ENCODE measurements at places on chromosomes 1 and 21.

DNA sequence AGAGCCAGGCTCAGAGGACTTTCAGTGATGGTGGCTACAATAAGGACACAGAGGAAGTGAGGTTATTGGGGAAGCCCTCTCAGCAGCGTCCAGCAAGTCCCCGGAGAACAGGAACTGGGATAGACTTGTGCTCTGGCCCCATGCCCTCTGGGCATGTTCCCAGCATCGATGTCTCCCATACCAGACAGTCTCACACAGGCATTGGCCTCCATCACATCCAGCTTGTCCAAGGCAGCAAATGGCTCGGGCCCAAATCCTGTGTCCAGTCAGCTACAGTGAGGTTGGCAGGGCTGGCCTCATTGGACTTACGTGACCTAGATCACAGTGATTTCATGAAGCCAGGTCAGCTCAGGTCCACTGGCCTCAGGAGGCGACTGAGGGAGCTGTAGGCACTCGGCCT is 19.6 kb upstream of the TMEM54 start:
- no peak for DNase-seq

GRCh38 chr1:46458190-46458589 is 31.4 kb upstream of the DMBX1 start:
- DNase-seq: no peak

GRCh38 chr1:100147875-100148274 is 14.9 kb downstream of the TRMT13 start:
- DNase-seq: no peak

- no peak for DNase-seq
These were observed 139.5 kb downstream of the ZNF326 start for GRCh38 chr1:90134175-90134955.

GRCh38 chr21:46459356-46460112 is 843 bp downstream of the DIP2A start:
- peak; percentile 82 for DNase-seq

GRCh38 chr1:146035048-146035423 is 13.5 kb upstream of the HJV start:
- no peak for DNase-seq

GRCh38 chr1:31434101-31434871 is 21.3 kb downstream of the SERINC2 start:
- no peak for DNase-seq

DNA sequence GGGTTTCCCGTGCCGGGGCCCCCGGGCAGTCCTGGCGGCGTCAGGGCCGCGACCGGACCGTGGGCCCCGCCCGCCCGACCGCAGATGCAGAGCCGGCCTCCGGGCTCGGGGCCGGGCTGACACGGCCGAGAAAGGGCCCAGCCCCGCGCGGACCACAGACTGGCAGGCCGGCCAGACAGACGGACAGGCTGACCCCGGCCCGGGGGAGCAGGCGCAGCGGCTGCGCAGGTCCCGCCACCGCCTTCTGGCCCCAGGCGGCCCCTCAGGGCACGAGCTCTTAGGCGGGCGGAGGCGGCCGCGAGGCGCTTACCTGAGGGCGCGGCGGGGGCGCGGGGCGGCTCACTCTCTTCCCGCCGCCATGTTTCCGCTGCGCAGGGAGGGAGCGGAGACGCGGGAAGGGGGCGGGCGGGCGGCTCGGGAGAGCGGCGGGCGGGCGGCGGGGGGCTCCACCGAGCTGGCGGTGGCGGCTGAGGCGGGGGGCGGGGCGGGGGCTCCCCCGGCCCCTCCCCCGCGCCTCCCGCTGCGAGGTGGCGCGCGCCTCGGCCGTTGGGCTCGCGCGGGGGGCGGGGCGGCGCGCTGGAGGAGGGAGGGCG is at the start of gene SCMH1:
Gene SCMH1 (minus strand): TSS at position 558 of the 593 bp plus-strand sequence. CDS start 56,173 bp downstream, outside the sequence.
- no peak for DNase-seq

- DNase-seq: no peak
These were observed 3.9 kb upstream of the TMPRSS2 start for GRCh38 chr21:41511858-41512257.

GRCh38 chr1:62377043-62377562 is 57.9 kb upstream of the KANK4 start:
- DNase-seq: no peak

DNA sequence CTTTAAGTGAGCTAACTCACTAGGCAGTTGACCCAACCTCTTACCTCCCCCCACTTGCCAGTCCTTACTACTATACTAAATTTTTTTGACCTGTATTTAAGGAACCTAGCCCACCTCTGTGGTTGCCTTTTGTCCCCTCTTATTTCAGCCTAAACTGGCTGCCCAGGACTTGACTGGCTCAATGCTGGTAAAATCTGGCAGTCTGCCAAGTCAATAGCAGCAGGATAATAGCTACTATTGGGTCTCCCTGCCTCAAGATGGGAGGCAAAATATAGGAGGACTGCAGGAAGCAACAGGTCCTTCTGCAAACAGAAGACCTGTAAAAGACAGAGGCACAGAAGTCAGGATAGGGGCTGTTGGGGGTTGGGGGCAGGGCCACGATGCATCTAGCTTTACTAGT is 144.2 kb upstream of the POGK start:
- DNase-seq: no peak

DNA sequence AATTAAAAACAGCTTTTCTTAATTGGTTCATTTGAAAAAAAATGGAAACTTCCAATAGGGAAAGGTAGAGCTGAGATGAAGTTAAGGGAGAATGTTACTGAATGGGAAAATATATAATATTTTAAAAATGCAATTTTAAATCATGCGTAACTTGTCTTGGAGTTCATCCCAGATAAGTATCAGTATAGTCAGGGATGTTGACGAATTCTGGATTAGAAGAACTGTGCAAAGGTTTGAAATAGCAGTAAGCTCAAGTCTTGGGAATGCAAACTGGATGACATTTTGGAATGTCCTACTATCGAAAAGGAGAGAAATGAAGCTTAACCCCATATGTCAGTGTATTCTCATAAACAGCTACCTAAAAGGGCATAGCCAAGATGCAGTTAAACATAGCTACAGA is 4.0 kb upstream of the ST6GALNAC3 start:
- no peak for DNase-seq

DNA sequence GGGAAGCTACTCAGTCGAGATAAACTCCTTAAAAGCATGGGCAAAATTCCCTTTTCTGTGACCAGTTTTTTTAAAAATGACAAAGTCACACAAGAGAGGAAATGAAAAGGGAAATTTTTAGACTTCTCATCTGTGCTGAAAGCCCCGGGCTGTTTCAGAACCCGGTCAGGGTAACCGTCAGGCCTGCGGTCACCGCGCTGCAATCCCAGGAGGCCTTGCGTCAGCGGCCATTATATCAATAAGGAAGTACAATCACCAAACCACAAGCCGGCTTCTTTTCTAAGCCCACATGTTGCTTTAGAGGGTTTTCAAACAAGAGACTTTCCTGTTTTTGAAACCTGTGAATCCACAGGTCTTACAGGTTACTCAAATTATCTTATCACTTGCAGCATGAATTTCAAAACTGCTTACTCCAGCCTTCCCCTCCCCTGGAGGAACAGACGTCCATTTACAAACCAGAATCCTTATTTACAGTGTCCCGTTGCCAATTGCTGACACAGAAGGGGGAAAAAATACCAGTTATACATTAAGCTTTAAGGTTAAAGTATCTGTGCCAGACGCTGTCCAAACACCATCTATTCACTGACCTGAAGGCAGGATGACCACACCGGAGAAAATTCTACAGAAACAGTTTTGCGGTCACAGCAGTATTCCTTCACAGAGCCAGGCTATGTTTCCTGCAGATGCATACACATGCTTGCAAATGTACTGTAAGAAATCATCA is 165.3 kb downstream of the TOMM20 start:
- DNase-seq: peak; percentile 86

DNA sequence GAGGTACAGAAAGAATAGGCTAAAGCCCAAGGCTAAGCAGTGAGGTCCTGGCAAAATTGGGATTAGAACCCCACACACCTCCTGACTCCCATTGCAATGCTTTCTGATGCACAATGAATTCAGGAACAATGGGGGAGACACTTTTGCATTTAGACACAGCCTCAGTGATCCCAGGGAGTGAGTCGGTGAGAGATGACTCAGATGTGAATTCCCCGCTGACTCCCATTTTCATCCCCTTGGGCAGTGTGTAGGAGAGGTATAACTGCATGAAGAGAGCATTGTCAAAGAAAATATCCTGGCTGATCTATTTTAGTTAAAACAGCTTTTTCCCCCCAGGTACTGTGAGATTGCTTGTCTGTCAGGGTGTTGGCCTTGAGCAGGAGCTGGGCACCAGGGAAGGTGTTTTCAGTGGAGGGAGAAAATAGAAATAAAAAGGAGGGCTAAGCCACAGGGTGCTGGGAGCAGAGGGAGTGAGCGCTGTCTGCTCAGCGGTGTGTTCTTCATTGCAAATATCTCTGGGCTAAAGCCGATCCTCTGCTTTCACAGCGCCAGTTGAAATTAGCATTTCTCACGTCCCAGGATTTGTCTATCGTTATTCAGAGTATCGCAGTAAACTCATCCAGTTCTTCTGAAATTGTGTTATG is 247.7 kb upstream of the PTBP2 start:
- DNase-seq: no peak

DNA sequence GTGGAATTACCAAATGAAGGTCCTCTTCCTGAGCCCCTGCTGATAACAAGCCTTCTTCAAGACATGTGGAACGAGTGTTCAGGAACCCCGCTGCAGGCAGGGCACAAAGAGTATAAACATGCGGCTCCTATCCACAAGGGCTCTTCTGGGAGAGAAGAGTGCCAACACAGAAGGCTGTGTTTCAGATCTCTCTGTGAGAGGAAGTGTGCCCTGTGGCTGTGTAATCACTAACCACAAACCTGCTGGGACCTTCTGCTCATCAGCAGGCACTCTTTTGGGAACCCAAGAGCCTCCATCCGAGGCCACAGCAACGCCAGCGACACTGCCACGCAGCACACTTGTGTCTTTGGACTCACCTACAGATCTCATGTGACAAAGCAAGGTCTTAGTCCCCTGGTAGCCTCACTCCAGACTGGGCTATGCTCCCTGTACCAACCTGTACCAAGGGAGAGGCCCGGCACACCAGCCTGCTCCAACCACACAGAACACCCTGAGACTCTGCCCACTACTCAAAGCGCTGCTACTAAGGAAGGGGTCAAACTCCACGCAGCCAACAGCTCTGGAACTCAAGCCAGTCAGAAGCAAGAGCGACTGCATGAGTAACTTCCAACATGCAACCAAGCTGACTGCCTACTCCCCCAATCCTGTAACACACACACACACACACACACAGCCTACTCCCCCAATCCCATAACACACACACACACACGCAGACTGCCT is 7.8 kb downstream of the PTTG1IP start:
- DNase-seq: no peak

GRCh38 chr1:65423884-65424572 is 3.6 kb downstream of the LEPR start:
- DNase-seq: no peak

GRCh38 chr1:80392529-80392928 is 1386.0 kb upstream of the ADGRL4 start:
- no peak for DNase-seq

DNA sequence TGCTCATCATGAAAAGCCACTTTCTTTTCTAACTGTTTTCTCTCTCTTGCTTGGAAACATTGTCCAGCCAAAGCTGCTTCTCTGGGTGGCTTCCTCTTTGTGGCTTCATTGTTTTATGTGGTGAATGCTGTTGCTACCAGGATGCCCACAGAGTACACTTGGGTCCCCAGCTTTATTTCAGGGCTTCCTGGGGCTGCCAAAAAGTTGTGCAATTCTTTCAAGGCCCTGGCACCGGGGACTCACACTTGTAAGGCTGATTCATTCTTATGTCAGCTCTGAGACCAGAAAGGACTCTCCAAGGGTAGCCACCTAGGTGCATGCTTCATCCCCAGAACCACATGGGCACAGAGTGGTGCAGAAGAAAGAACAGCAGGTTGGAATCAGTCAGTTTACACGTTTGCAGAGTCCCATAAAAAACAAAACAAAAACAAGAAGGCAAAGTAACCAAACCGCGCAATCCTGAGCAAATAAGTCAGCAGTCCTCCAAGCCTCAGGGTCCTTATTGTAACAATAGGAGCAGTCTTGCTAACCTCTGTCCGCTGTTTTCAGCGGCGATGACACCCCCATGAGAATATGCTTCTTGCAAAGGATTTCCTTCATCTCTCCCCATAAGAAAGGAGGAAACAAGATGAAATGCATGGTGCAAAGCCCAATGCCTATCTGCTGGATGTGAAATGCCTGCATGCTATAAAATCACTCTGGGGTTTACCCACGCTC is 89.9 kb upstream of the SSX2IP start:
- no peak for DNase-seq

GRCh38 chr1:21955501-21956281 is 18.6 kb upstream of the HSPG2 start:
- DNase-seq: no peak

GRCh38 chr1:187234706-187235105 is 406.0 kb downstream of the PLA2G4A start:
- no peak for DNase-seq

GRCh38 chr1:154970631-154971340 is at the start of gene SHC1:
TSS of gene SHC1 (minus strand) at chr1:154970747. CDS start at chr1:154970526, 221 bp downstream.
- DNase-seq: peak; percentile 98

DNA sequence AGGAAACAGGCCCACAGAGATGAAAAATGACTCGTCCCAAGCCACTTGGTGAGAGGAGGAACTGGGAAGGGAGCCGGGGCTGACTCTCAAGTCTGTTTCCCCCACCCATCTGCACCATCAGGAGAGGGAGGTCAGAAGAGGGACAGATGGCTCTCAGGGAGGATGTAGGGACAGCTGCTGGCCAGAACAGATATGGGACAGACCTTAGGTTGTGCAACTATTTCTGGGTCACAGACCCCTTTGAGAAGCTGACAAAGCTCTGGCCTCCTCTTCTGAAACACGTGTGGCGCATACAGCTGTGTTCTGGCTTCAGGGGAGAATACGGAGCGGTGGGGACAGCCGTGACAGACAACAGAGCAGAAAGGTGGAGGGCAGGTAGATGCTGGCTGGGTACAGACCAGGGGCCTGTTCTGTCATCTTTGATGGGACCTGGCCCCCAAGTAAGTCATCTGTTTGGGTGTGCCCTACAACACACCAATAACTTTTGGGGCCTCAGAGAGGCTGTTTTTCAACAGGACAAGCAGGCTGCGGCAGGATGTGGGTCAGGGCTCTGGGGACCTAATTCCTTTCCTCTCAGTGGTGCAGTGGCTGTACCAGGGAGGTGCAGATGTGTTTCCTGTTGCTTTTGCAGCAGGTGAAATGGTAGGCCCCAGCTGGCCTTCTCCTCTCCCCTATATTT is 7.3 kb downstream of the SH3BGRL3 start:
- no peak for DNase-seq

GRCh38 chr1:68149110-68149798 is 83.1 kb downstream of the WLS start:
- no peak for DNase-seq

Measured in coronary artery (tissue), 2 donors.